8988T (cell line): ENCODE measurements at places on chromosomes 1 and 21.

DNA sequence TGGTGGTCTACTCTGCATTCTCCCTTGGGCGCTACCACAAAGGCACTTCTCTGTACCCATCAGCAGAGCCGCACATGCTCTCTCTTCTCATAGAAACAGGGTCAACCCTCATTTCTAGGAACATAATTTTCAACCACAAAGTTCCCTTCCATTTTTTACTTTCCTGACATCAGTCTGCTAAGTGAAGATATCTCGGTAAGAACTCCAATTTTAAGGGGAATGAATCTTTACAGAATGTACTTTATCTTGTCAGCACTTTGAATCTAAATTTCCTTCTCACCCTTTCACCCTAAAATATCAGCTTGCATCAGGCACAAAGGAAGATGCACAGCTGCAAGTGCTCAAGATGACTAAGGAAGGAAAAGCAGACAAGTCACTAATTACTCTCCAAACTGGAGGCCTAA, 545.9 kb downstream of the SMYD3 start:
- no peak for DNase-seq

GRCh38 chr1:228210712-228211530, 3.1 kb downstream of the OBSCN start:
- DNase-seq: no peak

DNA sequence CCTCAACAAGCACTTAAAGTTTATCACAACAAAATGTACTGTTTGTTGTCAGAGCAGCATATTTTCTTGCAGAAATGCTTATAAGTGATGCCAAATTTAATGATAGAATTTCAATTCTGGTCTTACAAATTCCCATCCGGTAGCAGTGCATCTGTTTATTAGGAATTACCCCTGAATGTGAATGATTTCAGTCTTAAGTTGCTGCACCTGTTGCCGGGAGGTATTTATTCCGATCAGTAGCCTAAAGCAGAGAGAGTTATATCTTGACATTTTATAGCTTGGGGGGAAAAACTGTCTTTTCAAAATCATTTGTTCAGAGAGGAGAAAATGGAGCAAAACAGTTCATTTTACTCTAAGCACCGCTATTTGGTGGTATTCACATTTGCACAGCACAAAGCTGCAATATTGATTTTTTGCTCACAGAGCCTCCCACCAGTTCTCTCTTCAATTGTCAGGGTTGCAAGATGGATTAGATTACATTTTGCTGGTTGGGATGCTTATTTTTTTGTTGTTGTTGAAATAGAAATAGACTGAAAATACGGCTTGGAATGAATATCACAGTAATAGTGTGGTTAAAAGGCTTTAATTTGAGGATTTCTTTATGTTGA, 98.6 kb downstream of the ADGRL2 start:
- no peak for DNase-seq

GRCh38 chr1:33182401-33182841, 578 bp upstream of the TRIM62 start:
- no peak for DNase-seq

- no peak for DNase-seq
These were observed 71.3 kb upstream of the BEND5 start for GRCh38 chr1:48848035-48848434.

DNA sequence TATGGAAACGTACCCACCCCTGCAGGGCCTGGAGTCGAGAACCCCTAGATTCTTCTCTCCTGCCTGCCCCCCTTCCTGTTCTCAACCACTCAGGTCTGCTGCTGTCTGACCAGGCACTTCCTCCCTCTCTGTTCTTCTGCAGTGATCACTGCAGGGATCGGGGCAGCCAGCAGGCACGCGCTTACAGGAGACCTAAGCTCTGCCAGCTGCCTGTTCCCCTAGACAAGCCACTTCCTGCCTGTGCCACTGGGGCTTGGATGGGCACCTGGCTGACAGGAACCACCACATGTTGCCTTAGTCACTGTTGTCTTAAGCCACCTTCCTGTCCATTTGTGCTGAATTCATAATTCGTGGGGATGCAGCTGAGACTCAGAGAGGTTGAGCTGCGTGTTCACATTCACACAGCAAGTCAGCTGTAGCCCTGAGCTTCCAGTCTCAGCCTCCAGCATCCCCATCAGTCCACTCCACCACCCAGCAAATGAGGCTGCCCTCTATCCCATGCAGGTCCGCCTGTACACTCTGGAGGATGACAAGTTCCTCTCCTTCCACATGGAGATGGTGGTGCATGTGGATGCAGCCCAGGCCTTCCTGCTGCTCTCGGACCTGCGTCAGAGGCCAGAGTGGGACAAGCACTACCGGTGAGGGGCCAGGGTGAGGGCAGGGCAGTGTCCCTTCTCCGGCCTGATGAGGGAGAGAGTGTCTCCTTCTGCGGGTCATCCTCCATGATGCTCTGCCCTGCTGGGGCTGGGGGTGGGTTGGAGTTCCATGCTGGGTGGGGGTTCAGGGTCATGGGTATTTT, 18.6 kb downstream of the FAM151A start:
- DNase-seq: no peak

GRCh38 chr1:185533596-185533995, 200.6 kb upstream of the HMCN1 start:
- no peak for DNase-seq

GRCh38 chr1:206633708-206634121, 1.6 kb upstream of the DYRK3 start:
- DNase-seq: no peak

DNA sequence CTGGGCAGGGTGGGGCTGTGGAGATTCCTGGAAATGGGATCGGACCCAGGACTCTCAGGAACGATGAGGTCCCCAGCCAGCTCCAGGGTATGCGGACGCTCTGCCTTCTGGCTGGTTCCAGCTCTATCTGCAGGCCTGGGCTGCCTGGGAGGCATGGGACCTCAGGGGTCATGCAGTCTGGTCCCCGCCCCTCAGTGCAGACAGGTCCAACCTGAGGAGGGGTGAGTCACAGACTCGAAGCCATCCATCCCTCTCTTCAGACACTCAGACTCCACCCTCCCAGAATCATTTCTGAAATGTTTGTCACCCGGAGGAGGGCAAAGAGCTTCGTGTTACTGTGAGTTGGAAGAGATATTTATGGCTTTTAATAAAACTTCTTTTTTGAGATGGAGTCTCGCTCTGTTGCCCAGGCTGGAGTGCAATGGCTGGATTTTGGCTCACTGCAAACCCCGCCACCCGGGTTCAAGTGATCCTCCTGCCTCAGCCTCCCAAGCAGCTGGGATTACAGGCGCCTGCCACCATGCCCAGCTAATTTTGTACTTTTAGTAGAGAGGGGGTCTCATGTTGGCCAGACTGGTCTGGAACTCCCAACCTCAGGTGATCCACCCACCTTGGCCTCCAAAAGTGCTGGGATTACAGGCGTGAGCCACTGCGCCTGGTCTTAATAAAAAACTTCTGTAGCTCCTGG, 5.9 kb upstream of the MYOM3 start:
- no peak for DNase-seq

GRCh38 chr1:151990856-151991198, 2.8 kb downstream of the S100A10 start:
- DNase-seq: no peak

GRCh38 chr21:35448876-35449599, 399.9 kb upstream of the RUNX1 start:
- DNase-seq: no peak
